Neural progenitor cell (in vitro differentiated cells): ENCODE measurements at places on chromosomes 2 and 18. TPM values are rescaled to one million over a fixed set of nuclear protein-coding genes. Genes with fewer than 3 reads are reported as not detected.

Gene NYAP2
- total RNA-seq, result 0.07 TPM in 1 of 2 replicates, not detected in the other

- no peaks in the 10 kb centered on the region for H3K27me3 ChIP-seq
- DNase-seq, result no peak
- peaks cover 10% of the 10 kb centered on the region for H3K4me1 ChIP-seq
- no peaks in the 10 kb centered on the region for H3K36me3 ChIP-seq
- no peak overlapping the region for H3K27ac ChIP-seq
Measured at GRCh38 chr2:227186751-227187150, 22.3 kb downstream of the COL4A3 start.

Gene ALS2
- total RNA-seq, result 33.8 and 41.0 TPM in 2 replicates

DNA sequence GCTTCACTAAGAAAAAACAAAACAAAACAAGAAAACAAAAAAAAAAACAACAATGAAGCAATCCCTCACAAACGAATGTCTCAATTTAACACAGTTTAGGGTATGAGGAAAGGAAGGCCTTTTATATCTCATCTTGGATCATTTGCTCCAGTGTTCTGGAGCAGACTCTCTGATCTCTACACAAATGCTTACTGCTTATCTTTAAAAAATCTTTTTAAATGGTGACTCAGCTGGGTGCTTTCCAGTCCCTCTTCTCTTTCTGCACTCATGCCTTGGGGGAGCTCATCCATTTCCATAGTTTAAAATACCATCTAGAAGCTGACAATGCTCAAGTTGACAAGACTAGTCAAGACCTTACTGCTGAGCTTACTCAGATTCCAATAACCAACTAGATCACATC lies 56.2 kb downstream of the ETAA1 start:
- H3K4me1 ChIP-seq, result no peaks in the 10 kb centered on the region
- no peak overlapping the region for H3K4me3 ChIP-seq
- DNase-seq, result no peak
- H3K36me3 ChIP-seq, result no peaks in the 10 kb centered on the region

DNA sequence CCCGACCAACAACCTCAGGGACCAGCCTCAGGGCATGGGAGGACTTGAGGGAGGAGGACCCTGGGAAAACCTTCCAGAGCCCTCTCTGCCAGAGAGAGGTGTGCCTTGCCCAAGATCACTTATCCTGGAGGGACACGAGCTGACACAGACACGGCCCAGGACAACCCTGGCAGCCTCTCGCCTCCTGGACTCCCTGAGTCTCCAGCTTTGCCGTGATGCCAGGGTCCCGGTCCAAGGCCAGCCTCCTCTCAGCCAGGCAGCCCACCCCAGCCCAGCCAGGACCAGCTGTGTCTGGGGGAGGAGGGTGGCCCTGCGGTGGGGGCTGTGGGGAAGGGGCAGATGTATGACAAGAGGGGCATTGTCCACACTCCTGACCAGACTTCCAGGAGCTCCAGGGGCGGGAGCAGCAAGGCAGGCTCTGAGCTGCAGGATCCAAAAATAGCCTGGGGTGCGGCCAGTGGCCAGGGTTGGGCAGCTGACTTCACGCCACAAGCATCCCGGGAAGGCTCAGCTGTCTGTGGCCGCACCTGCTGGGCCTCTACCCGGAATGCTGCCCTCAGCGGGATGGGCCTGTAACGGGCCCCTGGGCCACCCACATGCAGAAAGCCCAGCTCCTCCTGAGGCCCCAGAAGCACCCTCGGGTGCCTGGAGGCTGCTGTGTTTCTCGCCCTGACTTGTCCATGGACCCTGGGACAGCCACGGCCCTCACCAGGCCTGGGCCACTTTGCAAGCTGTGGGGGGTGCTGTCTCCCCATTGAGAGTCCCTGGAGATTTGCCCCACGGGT lies 65.5 kb upstream of the GPC1 start:
- H3K27me3 ChIP-seq, result no peaks in the 10 kb centered on the region
- H3K36me3 ChIP-seq, result no peaks in the 10 kb centered on the region
- H3K4me1 ChIP-seq, result no peaks in the 10 kb centered on the region
- no peak overlapping the region for H3K27ac ChIP-seq
- H3K4me3 ChIP-seq, result no peak overlapping the region

GRCh38 chr18:73669297-73669696 lies 478.3 kb downstream of the FBXO15 start:
- no peak overlapping the region for H3K4me3 ChIP-seq
- peaks cover 4% of the 10 kb centered on the region for H3K4me1 ChIP-seq
- H3K36me3 ChIP-seq, result no peaks in the 10 kb centered on the region
- H3K27ac ChIP-seq, result peak overlapping the region; percentile 29
- DNase-seq, result peak; percentile 48

- no peak overlapping the region for H3K4me3 ChIP-seq
- H3K4me1 ChIP-seq, result no peaks in the 10 kb centered on the region
- peaks cover 29% of the 10 kb centered on the region for H3K27me3 ChIP-seq
- H3K36me3 ChIP-seq, result no peaks in the 10 kb centered on the region
- H3K27ac ChIP-seq, result no peak overlapping the region
- no peak for DNase-seq
Measured at GRCh38 chr2:113018509-113018908, 13.2 kb downstream of the IL36A start.

Gene RIOK3
- 48.0 and 77.5 TPM in 2 replicates for total RNA-seq

Gene RESP18
- total RNA-seq, result not detected in 2 replicates

Gene ABCG5
- total RNA-seq, result not detected in 2 replicates

Gene SCYGR2
- not detected in 2 replicates for total RNA-seq

Gene ERBB4
- total RNA-seq, result 0.59 and 1.5 TPM in 2 replicates

DNA sequence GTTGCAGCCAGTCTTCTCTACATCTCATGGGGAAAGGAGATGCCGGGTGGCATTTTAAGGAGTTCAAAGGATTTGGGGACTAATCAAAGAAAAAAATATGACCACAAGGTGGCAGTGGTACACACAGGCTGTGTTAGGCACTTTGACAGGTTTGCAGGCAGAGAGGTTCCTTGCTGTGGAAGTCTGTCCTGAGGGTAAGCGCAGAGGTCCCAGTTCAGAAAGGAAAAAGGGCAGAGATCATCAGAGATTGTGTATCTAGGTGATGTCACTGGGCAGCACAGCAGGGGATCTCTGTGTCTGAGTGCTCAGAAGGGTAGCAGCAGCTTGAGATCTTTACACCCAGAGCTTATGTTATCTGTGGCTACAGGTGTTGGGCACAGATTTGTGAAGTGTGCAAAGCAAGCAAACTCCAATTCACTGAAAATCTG lies 231.4 kb downstream of the LRRTM1 start:
- no peak overlapping the region for H3K27ac ChIP-seq
- H3K36me3 ChIP-seq, result no peaks in the 10 kb centered on the region
- DNase-seq, result peak; percentile 83
- no peaks in the 10 kb centered on the region for H3K27me3 ChIP-seq
- no peak overlapping the region for H3K4me3 ChIP-seq

- peaks cover 6% of the 10 kb centered on the region for H3K36me3 ChIP-seq
- H3K4me3 ChIP-seq, result no peak overlapping the region
- H3K4me1 ChIP-seq, result peaks cover 16% of the 10 kb centered on the region
- H3K27me3 ChIP-seq, result no peaks in the 10 kb centered on the region
Measured at GRCh38 chr2:229784791-229785190, 70.4 kb upstream of the DNER start.

GRCh38 chr18:4677006-4677405 lies 221.9 kb upstream of the DLGAP1 start:
- no peaks in the 10 kb centered on the region for H3K36me3 ChIP-seq
- no peak overlapping the region for H3K27ac ChIP-seq
- DNase-seq, result no peak
- H3K4me3 ChIP-seq, result no peak overlapping the region

Gene CAVIN2
- total RNA-seq, result not detected in 2 replicates

Gene MYO5B
- total RNA-seq, result 5.0 and 6.7 TPM in 2 replicates

GRCh38 chr2:237412988-237413776 lies 782 bp downstream of the COL6A3 start:
- peaks cover 6% of the 10 kb centered on the region for H3K4me1 ChIP-seq
- no peaks in the 10 kb centered on the region for H3K27me3 ChIP-seq
- no peak overlapping the region for H3K4me3 ChIP-seq
- DNase-seq, result no peak
- no peak overlapping the region for H3K27ac ChIP-seq
- H3K36me3 ChIP-seq, result no peaks in the 10 kb centered on the region

DNA sequence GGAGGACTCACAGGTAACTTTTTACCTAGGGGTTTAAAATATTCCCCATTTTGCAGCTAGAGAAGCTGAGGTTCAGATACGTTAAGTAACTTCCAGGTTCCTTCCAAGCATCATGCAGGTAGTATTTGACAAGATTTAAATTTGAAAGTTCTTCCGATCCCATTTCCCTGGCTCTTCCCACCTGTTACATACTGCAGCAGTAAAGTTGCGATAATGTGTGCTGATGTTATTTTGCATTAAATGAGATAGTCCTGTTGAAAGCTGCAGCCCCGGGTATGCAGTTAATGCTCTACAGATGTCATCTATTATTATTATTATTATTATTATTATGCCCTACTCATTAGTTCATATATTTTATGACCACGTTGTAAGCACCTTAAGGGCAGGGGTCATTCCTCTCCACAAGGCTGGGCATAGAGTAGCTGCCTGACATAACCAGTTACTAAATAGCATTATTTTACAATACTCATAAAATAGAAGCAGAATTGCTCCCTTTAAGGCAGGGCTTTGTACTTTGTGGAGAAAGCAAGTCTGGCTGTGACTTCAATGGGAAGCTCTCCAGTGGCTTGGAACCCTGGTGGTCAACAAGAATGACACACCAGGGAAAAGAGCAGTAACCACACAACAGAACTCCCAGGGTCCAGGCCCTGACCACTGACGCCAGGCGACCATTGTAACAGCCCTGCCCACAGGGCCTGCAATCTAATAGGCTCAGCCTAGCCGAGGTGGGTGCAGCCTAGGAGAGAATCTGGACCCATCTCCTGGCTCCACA lies 112.0 kb upstream of the STPG4 start:
- H3K27me3 ChIP-seq, result peaks cover 31% of the 10 kb centered on the region
- no peaks in the 10 kb centered on the region for H3K36me3 ChIP-seq
- H3K4me1 ChIP-seq, result peaks cover 5% of the 10 kb centered on the region
- DNase-seq, result peak; percentile 45
- no peak overlapping the region for H3K27ac ChIP-seq

GRCh38 chr18:30971338-30971956 lies 71.1 kb downstream of the DSC3 start:
- H3K27ac ChIP-seq, result no peak overlapping the region
- H3K4me3 ChIP-seq, result no peak overlapping the region
- peak; percentile 54 for DNase-seq
- H3K36me3 ChIP-seq, result no peaks in the 10 kb centered on the region
- H3K4me1 ChIP-seq, result no peaks in the 10 kb centered on the region

DNA sequence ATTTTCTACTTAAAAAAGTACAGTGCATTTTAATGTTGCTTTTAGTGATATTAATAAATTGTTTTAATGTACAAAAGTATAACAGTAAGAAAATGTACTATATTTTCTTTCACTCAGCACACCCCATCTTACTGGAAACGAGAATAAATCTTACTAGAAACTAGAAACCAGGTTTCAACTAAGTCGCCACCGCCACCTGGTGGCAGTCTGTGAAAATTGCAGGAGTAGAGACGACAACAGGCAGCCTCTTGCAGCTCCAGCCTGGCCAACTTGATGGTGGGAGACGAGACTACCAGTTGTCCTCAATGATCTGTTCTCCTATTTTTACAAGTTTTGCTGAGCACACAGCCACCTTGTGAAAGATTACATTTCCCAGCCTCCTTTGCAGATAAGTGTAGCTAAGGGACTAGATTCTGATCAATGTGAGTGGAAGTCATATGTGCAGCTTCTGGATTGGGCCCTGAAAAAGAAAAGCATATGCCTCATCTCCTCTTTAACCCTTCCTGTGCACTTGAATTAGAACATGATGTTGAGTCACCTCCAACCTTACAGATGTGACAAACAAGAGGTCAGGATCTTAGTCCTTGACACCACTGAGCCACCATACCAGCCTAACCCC lies 8.7 kb downstream of the OTOF start:
- H3K36me3 ChIP-seq, result no peaks in the 10 kb centered on the region
- peak; percentile 79 for DNase-seq
- no peak overlapping the region for H3K4me3 ChIP-seq
- H3K27me3 ChIP-seq, result no peaks in the 10 kb centered on the region

- no peak overlapping the region for H3K4me3 ChIP-seq
- H3K4me1 ChIP-seq, result peaks cover 5% of the 10 kb centered on the region
- no peak overlapping the region for H3K27ac ChIP-seq
- peak; percentile 9 for DNase-seq
- no peaks in the 10 kb centered on the region for H3K36me3 ChIP-seq
Measured at GRCh38 chr2:210072922-210073509, 70.6 kb downstream of the RPE start.

- no peak for DNase-seq
- no peaks in the 10 kb centered on the region for H3K36me3 ChIP-seq
- H3K27me3 ChIP-seq, result peaks cover 34% of the 10 kb centered on the region
- no peak overlapping the region for H3K27ac ChIP-seq
Measured at GRCh38 chr2:9146646-9147045, 60.0 kb upstream of the ASAP2 start.

DNA sequence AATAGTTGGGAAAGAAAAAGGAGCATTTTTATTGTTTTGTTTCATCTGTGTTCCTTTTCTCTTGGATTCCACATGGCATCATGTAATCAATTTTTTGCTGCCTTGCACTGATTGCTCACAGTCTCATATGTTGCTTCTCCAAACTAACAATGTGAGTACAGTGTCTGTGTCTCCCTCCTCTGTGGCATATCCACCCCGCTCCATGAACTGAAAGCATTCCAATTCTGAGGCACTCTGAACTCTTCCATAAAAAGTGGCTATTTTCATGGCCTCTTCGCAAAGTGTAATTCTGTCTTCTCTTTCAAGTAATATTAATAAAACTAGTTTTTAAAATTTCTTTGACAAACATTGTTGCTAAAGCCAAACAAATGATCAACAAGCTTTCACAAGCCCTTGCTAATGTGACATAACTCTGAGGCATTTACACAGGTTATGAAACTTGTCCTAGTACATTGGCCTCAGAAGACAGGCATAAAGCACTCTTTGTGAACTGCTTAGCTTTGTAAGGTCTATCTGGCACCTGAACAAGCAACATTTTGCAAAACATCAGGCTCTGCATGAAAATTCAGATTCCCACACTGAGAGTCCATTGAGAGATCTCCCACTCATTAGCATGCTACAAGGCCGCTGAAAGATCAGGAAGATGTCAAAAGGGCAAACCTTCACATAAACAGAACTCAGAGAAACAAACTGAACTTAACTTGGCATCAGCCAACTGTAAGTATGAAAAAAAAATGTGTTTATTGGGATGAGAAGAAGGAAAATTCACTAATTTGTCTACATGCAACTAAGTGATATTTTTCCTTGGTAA lies 33.0 kb downstream of the GPR75 start:
- H3K27me3 ChIP-seq, result no peaks in the 10 kb centered on the region
- H3K27ac ChIP-seq, result peak overlapping the region; percentile 39
- no peak overlapping the region for H3K4me3 ChIP-seq
- no peak for DNase-seq
- peaks cover 19% of the 10 kb centered on the region for H3K4me1 ChIP-seq
- no peaks in the 10 kb centered on the region for H3K36me3 ChIP-seq

- H3K36me3 ChIP-seq, result no peaks in the 10 kb centered on the region
- peak; percentile 68 for DNase-seq
- H3K27me3 ChIP-seq, result no peaks in the 10 kb centered on the region
- no peak overlapping the region for H3K4me3 ChIP-seq
- peak overlapping the region; percentile 8 for H3K27ac ChIP-seq
- peaks cover 22% of the 10 kb centered on the region for H3K4me1 ChIP-seq
Measured at GRCh38 chr18:67961701-67962440, 445.4 kb upstream of the DSEL start.

Gene RNASEH1
- 26.8 and 28.2 TPM in 2 replicates for total RNA-seq
